ENCODE measurements at places on chromosomes 1 and 21.

DNA sequence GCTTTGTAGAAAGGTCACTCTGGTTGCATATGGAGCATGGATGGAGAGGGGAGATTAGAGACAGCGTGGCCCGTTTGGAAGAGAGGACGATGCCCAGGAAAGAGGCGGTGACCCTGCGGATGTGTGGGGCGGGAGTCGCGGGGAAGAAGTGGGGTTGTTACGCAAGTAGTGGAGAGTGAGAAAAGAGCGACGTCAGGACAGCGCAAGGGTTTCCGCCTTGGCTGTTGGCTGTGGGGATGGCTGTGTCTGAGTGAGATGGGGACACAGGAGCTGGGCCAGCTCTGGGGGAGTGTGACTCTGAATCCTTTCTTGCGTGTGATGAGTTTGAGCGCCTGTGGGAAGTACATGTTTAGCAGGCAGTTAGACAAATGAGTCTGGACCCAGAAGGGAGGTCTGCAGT is 3.8 kb downstream of the B4GALT2 start:
- peaks cover 10% of the 10 kb centered on the region for H3K36me3 ChIP-seq
- H3K4me3 ChIP-seq = no peak overlapping the region
- H3K27me3 ChIP-seq = no peaks in the 10 kb centered on the region
- H3K4me1 ChIP-seq = peaks cover 17% of the 10 kb centered on the region
- no peak overlapping the region for H3K27ac ChIP-seq
- no peak for DNase-seq

DNA sequence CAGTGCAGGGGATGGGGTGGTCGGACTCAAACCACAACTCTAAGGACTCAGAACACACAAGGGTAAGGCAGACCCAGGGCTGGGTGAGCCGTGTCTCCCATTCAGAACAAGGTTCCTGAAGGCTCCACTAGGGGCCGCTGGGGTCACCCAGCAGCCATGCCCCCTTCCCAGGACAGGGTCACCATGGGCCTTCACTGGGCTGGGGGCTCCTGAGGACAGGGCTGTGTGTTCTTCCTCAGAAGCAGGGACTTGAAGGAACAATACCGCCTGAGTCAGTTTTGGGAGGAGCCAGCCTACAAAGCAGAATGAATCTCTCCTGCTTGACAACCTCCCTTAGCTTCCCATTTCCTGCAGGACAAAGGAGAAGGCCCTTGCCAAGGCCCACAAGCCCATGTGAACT is 15.4 kb downstream of the RIMS3 start:
- no peak overlapping the region for H3K27ac ChIP-seq
- peaks cover 10% of the 10 kb centered on the region for H3K27me3 ChIP-seq
- H3K36me3 ChIP-seq = no peaks in the 10 kb centered on the region
- H3K4me1 ChIP-seq = peaks cover 5% of the 10 kb centered on the region
- no peak overlapping the region for H3K4me3 ChIP-seq

DNA sequence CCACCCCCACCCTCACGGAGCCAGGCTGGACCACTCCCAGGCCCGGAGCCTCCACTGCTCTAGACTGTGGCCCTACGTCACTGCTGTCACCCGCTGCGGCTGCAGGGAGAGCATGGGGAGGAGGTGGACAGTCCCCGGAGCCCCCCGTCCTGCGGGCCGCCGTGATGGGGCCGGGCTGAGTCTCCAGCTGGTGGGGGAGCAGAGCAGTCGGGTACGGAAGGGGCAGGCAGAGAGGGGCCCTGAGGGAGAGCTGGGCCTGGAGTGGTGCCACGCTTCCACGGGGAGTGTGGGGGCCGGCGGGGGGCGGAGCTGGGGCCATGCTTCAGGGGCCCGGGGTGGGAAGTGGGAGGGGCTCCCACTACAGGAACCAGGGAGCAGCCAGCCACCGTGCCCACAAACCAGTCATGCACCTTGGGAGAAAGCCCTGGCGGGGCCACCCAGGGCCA is 98.9 kb upstream of the KCNK1 start:
- H3K36me3 ChIP-seq = no peaks in the 10 kb centered on the region
- no peaks in the 10 kb centered on the region for H3K27me3 ChIP-seq
- DNase-seq = no peak
- H3K4me1 ChIP-seq = no peaks in the 10 kb centered on the region
- H3K27ac ChIP-seq = no peak overlapping the region

- H3K36me3 ChIP-seq = no peaks in the 10 kb centered on the region
- DNase-seq = peak; percentile 57
- H3K27ac ChIP-seq = peak overlapping the region; percentile 52
- no peaks in the 10 kb centered on the region for H3K27me3 ChIP-seq
- H3K4me3 ChIP-seq = no peak overlapping the region
These were observed 17.9 kb downstream of the ATP5PO start for GRCh38 chr21:33897739-33898138.

DNA sequence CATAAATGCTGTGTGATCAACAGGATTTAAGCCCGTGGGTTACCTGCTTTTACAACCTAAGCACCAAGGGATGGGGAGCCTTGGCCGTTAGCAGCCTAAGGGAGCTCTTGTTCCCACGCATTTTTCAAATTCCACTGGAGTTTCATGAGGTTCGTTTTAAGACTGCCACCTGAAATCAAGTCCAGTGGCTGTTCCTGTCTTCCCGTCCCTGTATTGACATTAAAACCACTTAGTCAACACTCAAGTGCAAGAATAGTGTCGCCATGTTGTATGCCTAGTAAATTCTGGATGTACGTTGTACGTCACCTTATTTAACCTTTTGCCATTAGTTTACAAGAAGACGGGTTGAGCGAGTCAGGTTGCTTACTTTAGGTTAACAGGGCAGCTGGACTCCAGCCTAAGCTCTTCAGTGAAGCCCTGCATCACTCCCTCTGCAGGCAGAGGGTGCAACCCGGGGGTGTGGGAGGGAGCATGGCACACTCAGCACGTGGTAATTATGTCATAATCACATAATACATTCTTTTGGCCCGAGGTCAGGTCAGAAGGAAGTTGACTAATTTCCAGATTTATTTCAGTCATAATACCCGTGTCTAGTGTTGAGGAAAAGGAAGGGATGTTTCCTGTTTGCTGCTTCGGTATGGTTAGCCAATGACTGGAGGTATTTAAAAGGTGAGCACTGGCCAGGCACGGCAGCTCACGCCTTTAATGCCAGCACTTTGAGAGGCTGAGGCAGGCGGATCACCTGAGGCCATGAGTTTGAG is 42.5 kb downstream of the CNST start:
- peaks cover 20% of the 10 kb centered on the region for H3K4me1 ChIP-seq
- peak; percentile 99 for DNase-seq
- peak overlapping the region; percentile 91 for H3K27ac ChIP-seq
- H3K4me3 ChIP-seq = no peak overlapping the region

DNA sequence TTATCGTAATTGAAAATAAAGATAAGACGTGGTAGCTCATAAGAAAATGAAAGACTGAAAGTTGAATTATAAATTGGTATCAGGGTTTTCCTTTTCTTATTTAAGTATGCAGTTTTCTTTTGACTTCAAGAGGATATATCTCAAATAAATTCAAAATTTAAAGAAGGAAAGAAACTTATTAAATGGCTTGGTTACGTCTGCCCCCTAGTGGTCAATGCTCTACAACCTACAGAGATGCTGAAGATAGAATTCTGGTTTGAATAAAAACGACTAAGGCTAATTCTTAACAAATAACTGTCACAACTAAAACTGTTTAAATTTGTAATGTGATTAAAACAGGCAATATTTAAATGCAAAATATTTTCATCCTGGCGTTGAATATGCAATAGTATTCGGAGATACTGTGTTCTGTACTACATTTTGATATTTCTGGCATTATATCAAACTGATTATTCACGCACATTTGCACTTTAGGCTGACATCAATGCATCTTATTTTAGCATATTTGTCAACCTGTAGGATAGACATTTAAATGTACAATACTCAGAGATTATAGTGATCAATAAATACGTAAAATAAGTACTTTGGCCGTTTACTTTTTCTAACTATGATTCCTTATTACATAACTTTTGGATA is 26.8 kb downstream of the IFI44 start:
- no peaks in the 10 kb centered on the region for H3K4me1 ChIP-seq
- no peaks in the 10 kb centered on the region for H3K36me3 ChIP-seq
- no peak overlapping the region for H3K4me3 ChIP-seq
- H3K27me3 ChIP-seq = no peaks in the 10 kb centered on the region
- H3K27ac ChIP-seq = no peak overlapping the region

GRCh38 chr1:188817814-188818213 is 1659.8 kb downstream of the BRINP3 start:
- no peaks in the 10 kb centered on the region for H3K27me3 ChIP-seq
- no peak overlapping the region for H3K27ac ChIP-seq
- no peak overlapping the region for H3K4me3 ChIP-seq

GRCh38 chr1:1601564-1602303 is 1.8 kb upstream of the FNDC10 start:
- no peak overlapping the region for H3K27ac ChIP-seq
- H3K4me3 ChIP-seq = no peak overlapping the region
- H3K4me1 ChIP-seq = no peaks in the 10 kb centered on the region
- H3K36me3 ChIP-seq = no peaks in the 10 kb centered on the region

GRCh38 chr1:180247061-180247460 is 17.0 kb downstream of the LHX4 start:
- H3K4me1 ChIP-seq = no peaks in the 10 kb centered on the region
- peaks cover 9% of the 10 kb centered on the region for H3K27me3 ChIP-seq
- H3K4me3 ChIP-seq = no peak overlapping the region
- no peak overlapping the region for H3K27ac ChIP-seq

DNA sequence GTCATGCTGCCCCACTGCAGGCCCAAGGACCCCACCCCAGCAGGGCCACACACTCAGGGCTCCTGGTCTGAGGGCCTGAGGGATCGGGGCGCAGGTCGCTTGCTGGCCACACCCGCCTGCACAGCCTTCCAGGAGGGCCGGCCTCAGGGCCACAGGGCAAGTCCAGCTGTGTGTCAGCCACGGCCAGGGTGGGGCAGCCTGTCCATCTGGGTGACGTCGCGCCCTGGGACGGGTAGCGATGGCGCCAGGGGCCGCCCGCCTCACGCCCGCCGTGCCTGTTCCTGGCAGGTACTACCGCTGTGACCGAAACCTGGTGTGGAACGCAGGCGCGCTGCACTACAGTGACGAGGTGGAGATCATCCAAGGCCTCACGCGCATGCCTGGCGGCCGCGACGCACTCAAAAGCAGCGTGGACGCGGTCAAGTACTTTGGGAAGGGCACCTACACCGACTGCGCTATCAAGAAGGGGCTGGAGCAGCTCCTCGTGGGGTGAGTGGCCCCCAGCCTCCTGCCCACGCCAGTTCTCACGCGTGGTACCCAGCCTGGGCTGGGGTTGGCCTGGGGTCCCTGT is 2.5 kb downstream of the COL6A1 start:
- H3K27ac ChIP-seq = no peak overlapping the region
- H3K27me3 ChIP-seq = no peaks in the 10 kb centered on the region
- H3K4me1 ChIP-seq = peaks cover 9% of the 10 kb centered on the region
- DNase-seq = no peak
- no peaks in the 10 kb centered on the region for H3K36me3 ChIP-seq
- no peak overlapping the region for H3K4me3 ChIP-seq

DNA sequence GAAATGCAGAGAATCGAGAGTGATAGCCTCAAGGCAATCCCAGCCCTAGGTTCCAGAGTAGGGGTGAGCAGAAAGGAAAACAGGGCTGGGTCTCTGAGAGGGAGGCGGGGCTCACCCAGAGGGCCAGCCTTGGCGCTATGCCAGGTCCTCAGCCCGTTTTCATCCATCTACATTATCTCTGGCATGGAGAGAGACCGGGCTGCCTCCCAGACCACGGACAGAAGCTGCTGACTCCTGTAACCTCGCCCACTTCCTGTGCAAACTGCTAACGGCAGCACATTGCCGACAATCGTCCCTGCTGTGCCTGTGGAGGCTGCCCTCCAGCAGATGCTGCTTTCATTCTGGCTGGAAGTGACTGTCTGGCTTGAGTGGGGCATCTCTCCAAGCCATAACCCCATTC is 569.1 kb downstream of the NPHP4 start:
- DNase-seq = no peak
- no peaks in the 10 kb centered on the region for H3K27me3 ChIP-seq
- no peak overlapping the region for H3K4me3 ChIP-seq

- H3K4me3 ChIP-seq = no peak overlapping the region
- no peak for DNase-seq
- H3K4me1 ChIP-seq = peaks cover 15% of the 10 kb centered on the region
- no peak overlapping the region for H3K27ac ChIP-seq
These were observed 10.1 kb downstream of the EXTL1 start for GRCh38 chr1:26031611-26032220.

DNA sequence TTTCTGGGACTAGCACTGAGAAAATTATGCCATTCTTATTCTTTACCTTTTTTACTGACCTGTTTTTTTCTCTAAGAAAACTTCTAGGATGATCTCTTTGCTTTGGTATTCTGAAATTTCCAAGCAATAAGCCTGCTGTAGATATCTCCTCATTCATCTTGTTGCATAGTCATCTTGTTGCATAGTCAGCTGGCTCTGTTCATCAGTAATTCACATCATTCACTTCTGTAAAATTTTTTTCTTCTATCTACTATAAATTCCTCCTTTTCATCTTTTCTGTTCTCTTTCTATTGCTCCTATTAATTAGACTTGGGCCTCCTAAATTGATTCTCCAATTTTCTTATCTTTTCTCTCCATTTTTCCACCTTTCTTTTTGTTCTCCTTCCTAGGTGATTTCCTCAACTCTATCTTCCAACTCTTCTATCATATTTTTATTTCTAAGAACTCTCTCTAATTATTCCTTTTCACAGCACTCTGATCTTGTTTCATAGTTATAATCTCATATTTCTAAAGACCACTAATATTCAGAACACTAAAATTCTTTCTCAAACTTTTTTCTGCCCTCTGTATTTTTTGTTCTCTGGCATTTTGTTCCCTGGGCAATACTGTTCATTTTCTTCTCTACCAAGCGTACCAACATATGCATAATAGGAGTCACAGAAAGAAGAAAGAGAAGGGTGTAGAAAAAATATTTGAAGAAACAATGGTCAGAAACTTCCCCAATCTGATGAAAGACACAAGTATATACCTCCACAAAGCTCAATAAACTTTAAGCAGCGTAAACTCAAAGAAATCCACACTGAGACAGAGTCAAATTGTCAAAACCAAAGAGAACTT is 17.7 kb downstream of the TUT4 start:
- DNase-seq = no peak
- no peak overlapping the region for H3K27ac ChIP-seq
- no peaks in the 10 kb centered on the region for H3K4me1 ChIP-seq
- H3K36me3 ChIP-seq = no peaks in the 10 kb centered on the region
- no peaks in the 10 kb centered on the region for H3K27me3 ChIP-seq

DNA sequence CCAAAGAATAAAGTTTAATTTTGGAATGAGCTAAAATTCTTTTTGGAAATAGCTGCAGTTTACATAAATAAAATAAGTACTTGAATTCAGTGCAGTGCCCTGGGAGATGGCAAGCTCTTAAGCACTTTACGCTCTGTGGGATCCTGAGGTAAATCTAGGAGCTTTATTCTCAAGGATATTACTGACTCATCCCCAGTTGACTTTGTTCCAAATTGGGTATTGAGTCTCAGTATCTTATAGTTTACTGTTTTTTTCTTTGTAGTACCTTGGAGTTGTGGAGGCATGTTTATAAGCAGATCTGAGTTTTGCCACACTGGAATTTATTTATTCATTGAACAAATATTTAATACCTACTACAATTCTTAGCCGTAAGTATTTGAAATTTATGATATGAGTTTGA is 27.4 kb upstream of the HRNR start:
- DNase-seq = no peak
- H3K36me3 ChIP-seq = no peaks in the 10 kb centered on the region
- no peak overlapping the region for H3K4me3 ChIP-seq
- H3K27me3 ChIP-seq = no peaks in the 10 kb centered on the region
- no peak overlapping the region for H3K27ac ChIP-seq
- H3K4me1 ChIP-seq = no peaks in the 10 kb centered on the region

Data from endothelial cell of umbilical vein (primary cell).